HT-29 (cell line): ENCODE measurements at places on chromosomes 16 and 17. TPM values are rescaled to one million over a fixed set of nuclear protein-coding genes. Genes with fewer than 3 reads are reported as not detected.

The CHST6 gene
- 0.05 TPM in 1 of 2 replicates, not detected in the other for total RNA-seq

The EXOC7 gene
- 97.6 and 99.4 TPM in 2 replicates for total RNA-seq

- DNase-seq = no peak
Observed at GRCh38 chr17:55319933-55320593, 55.3 kb downstream of the HLF start.

DNA sequence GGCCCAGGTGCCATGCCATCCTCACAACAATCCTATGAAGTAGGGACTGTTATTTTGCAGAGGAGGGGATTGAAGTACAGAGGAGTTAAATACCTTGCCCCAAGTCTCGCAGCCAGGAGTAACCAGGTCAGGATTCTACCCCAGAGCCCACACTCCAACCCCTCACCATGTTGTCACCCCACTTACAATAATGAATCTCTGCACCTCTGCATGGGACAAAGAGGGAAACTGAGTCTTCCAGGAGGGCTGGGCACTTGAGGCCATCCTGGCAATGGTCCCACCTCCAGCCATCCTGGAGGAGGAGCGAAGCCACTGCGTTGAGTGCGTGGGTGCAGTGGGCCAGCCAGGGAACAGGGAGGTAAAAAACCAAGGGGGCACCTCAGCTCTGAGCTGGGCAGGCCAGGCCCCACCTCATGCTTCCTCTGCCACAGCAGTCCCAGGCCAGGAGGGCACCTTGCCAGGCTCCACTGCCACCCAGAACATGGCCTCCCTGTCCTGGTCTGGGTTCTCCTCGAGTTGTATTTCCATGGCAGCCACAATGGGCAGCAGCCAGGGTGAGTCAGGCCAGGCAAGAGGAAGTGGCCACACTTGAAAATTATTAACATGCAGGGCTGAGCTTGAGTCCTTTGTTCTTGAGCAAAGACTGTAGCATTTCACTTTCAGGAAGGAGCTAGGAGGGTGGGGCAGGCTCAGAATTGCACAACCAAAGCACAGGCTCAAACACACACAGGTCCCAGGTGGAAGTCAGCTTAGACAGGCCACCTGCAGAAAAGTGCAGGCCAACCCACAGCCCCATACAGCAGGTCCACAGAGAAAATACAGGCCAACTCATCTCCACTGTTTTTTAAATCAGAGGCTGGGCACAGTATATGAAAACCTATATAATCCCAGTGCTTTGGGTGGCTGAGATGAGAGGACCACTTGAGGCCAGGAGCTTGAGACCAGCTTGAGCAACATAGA is 52.1 kb downstream of the CUEDC1 start:
- peak; percentile 94 for DNase-seq

DNA sequence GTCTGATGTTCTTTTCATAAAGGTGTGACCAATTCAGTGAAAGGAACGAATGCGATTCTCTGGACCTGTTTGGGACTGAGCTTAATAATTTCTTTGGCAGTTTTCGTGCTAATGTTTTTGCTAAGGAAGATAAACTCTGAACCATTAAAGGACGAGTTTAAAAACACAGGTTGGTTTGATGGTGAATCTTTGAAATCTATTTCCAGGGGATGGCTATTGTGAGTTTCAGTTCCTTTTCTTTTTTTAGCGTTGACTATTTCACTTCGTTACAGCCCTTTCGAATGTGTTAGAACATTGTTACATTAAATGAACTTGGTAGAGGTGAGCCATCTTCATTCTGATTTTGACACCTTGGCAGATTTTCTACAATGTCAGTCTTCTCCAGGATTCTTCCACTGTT is 1.2 kb downstream of the TNFRSF17 start:
- DNase-seq = no peak

GRCh38 chr17:58339755-58340404 is 11.3 kb upstream of the TSPOAP1 start:
- DNase-seq = no peak

GRCh38 chr17:40547785-40548478 is 17.3 kb downstream of the CCR7 start:
- DNase-seq = no peak

DNA sequence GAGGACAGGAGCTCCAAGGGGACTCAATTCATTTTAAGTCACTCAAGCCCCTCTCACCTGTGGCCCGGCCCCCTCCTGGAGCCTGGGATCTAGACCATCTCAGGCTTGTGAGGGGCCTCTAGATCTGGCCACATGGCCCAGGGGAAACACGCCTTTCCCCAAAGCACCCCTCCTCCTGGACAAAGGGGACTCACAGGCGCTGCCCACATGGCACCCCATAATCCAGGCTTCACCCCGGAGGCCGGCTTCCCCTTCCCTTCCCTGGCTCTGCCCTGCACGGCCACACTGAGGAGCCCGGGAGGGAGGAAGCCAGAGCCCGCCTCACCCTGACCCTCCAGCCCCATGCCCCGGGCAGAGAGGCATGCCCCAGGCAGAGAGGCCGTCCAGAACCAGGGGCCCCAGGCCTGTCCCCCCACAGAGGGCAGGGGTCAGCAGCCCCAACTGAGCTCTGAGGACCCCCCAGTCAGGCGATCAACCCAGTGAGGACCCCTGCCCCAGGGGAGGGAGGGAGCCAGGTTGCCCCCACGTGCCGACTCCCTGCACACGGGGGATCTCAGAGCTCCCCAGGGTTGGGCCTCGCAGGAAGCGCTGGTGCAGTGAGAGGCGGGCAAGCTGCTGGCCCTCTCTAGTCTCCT is 10.9 kb downstream of the HS3ST6 start:
- no peak for DNase-seq

DNA sequence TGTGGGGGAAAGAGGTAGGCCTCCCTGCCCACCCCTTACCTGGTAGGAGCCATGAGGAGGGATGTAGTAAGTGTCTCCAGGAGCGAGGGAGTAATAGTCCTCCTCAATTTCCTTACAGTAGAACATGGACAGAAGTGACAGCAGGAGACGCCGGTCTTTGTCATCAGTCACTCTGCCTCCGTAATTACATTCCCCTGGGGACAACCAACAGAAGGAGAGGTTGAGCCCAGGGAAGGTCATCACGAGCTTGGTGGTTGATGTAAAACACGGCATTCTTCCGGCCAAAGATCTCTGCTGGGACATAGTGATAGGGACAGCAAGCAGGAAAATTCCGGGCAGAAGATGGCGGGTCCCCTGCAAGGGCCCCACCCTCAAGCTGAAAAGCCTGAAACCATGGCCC is 47.9 kb downstream of the LYRM1 start:
- DNase-seq = no peak
